NCI-H1436 treated with DMSO at 0.1 percent for 48 hours (cell line): ENCODE measurements at places on chromosomes 5 and 9.
A peak's percentile ranks its signal among the peaks of the same experiment; 100 is the strongest.

- DNase-seq, result no peak
Measured at GRCh38 chr5:44441460-44441859, 52.2 kb upstream of the FGF10 start.

GRCh38 chr5:79505138-79505537 is 8.8 kb downstream of the HOMER1 start:
- no peak for DNase-seq

- no peak for DNase-seq
Measured at GRCh38 chr9:135413086-135413375, 66.6 kb upstream of the PPP1R26 start.

DNA sequence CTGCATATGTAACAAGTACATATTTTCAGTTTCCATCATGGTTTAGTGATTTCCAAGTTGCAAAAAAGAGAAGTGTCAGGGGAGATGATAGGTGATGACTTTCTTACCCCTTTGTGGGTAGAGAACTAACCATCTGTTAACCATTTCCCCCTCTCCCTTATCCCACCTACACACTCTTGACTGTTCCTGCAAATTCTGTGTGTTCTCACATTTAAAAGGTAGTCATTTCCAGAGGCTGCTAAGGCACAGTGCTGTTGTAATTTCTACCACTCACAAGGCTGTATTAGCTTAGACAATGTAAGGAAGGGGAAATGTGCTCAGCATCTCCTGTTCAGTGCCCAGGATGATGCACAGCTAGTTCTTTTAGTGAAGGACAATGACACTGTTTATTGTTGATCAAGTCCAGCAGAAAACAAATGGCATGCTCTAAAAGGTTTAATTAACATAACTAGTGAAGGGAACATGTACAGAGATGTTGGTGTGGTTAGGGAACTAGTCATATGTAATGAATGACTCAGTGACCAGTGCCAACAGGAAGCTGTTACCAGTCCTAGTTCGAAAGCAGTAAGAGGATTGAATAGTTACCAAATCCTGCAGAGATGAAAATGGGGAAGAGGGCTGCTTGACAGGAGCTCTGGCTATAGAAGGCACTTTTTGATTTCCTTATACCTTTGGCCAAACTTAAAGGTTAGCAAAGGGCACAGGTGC is 165.1 kb downstream of the PLK2 start:
- no peak for DNase-seq

DNA sequence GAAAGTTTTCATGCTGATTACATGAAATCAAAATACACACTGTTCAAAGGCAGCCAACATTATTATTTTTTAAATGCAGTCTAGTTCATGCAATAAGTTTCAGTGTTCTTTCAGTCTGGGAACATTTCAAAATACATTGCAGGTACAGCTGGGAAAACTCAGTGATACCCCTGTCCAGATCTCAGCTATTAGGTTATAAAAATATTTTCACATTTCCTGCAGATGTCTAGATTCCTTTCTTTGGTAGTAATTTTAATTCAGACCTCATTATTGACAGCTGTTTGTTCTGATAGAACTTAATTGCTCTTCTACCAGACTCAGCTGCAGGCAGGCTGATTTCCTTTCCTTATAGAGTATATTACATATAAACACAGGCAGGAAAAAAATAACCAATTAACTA is 556.8 kb upstream of the DMAC1 start:
- no peak for DNase-seq

DNA sequence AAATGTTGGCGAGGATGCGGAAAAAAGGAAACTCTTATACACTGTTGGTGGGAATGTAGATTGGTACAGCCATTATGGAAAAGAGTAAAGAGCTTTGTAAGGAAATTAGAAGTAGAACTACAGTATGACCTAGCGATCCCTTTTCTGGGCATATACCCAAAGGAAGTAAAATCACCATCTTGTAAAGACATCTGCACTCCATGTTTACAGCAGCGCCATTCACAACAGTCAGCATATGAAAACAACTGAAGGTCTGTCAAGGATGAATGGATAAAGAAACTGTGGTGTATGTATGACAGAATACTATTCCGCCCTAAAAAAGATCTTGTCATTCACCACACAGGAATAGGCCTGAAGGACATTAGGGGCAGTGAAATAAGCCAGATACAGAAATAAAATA is 27.7 kb upstream of the SLC25A51 start:
- DNase-seq, result no peak

DNA sequence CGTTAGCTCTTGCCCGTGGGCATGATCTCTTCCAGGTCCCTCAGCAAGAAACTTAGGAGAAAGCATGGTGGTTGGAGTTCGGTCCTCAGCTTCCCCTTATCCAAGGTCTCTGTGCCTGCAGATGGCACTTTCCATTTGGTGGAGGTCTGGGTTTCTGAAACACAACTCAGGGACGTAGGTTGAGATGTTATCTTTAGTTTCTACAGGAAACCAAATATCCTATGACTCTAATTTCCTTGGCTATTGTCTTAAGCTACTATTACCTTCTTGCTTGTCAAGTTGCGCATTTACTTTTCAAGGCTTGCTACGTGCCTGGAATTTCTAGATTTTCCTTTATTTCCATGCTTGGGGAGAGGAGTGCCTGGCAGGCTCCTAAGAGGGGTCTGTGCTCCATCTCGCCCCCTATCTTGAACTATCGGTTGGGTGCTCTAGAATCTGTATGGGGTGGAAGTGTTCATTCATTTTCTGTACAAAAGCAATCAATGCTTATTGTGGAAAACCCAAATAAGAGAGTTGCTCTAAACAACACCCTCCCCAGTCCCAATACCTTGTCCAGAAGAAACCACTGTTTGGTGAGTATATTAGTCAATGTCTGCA is 32.9 kb upstream of the KCNIP1 start:
- no peak for DNase-seq

- DNase-seq, result no peak
Measured at GRCh38 chr9:35203528-35203927, 41.7 kb downstream of the UNC13B start.

- DNase-seq, result no peak
Measured at GRCh38 chr5:1032551-1033027, 24.0 kb downstream of the NKD2 start.

- DNase-seq, result peak; percentile 26
Measured at GRCh38 chr9:82560457-82560904, 502.5 kb downstream of the RASEF start.

DNA sequence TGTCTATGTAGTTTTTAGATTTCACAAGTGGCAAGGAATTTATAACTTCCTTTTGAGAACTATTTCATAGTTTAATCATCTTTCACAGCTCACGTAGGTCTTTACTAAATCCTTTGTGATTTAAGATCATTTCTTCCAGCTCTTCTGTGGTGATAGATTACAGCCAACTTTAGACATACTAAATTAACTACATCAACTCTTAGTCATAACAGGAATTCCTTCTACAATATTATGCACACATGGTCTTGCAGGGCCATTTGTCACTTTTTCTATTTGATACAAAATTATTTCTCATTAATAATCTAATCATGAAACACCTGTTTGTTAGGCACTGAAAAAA is 208.4 kb downstream of the PDE4D start:
- DNase-seq, result no peak

GRCh38 chr5:82419559-82420332 is 141.6 kb upstream of the RPS23 start:
- DNase-seq, result no peak

DNA sequence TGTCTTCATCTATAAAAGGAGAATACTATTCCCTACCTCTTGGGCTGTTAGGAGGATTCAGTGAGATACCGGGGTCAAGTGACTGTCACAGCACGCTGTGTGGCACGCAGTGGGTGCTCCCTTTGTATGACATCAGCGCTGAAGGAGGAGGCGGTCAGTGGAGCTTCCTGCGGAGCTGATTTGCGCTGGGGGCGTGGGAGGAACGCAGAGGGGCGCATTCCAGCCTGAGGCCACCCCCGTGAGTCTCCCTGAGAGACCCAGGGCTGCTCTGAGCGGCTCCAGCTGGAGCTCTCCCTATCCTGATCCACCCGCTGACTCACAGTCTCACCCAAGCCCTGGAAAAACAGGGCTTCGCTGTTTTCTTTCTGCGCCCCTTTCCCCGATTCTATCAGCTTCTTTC is 24.3 kb upstream of the NEURL1B start:
- DNase-seq, result no peak
